ENCODE measurements at places on chromosomes 11 and 22.
A peak's percentile ranks its signal among the peaks of the same experiment; 100 is the strongest.

GRCh38 chr11:37409124-37409523, 811.1 kb upstream of the RAG2 start:
- DNase-seq, result no peak

DNA sequence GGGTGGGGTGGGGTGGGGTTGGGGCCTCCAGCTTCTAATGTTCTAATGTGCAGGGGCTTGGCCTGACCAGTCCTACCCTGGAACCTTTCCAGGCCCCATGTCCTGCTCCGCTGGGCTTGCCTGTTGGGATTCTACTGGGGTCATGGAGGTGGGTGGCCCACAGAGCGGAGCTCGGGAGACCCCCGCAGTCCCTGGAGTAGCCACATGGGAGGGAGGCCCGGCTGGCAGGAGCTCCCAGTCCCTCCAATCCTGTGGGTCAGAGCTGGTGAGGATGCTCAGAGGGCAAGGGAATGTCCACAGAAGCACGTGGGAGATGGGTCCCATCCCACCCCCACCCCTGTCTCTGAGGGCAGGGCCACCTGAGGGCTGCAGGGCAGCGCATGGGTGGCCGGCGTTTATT, 2.9 kb downstream of the SEPTIN5 start:
- no peak for DNase-seq

DNA sequence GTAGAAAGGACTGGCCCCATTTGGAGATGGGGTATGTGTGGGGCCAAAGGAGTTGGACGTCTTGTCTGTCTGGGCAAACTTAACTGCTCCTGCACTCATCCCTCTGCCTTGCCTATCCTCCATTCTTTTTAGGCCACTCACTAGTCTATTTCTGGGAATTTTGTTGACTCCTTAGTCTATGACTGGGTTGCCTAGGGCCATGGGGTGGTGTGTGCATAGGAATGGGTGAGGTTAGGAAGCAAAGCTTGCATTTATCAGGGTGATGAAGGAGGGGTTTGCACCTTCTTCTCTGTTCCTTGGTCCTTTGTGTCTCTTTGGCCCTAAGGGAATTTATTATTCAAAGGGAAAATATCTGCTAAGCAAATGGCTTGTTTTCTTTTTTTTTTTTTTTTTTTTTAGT, 80.9 kb upstream of the OR9Q1 start:
- no peak for DNase-seq

- DNase-seq, result peak; percentile 71
Measured at GRCh38 chr22:36435516-36436415, 45.7 kb downstream of the TXN2 start.

DNA sequence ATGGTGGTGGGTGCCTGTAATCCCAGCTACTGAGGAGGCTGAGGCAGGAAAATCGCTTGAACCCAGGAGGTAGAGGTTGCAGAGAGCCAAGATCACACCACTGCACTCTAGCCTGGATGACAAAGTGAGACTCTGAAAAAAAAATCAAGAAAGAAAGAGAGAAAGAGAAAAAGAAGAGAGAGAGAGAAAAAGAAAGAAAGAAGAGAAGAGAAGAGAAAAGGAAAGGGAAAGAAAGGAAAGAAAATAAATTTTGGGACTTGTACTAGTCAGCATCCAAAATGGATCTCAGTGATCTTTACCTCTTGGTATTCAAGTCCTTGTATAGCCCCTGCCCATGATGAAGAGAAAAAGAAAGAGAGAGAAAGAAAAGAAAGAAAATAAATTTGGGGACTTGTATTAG, 22.2 kb upstream of the PICALM start:
- DNase-seq, result no peak

- no peak for DNase-seq
Measured at GRCh38 chr11:134597452-134597851, 185.4 kb upstream of the B3GAT1 start.

GRCh38 chr11:2363130-2363529, 14.0 kb upstream of the CD81 start:
- DNase-seq, result no peak

DNA sequence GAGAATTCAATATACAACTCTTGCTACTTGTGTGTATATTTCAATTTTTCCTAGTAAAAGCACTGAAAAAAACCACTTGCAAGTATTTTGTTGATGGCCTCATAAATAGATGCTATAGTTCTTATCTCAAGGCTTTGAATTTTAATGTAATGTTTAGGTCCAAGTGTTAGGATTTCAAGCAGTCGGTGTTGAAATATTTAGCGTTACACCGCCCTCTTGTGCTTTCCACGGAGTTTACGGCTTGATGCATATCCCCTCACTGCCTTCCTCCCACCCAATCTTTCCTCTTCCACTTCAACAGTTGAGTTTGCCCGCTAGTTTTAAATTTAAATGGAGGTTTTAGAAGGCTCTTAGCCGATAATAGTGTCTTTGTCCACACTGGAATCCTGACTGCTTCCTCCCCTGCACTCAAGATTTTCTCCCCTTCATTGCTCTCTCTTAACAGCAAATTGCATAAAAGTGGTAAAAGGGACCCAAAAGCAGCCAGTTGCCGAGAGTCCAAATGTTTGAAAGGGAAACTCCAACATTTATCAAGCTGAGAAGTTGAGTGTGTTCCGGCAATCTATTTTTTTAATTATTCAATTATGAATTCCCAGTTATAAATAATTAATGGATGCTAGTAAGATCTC, 25.9 kb upstream of the HTATIP2 start:
- no peak for DNase-seq

GRCh38 chr11:56196705-56197104, 20.3 kb downstream of the OR5J2 start:
- DNase-seq, result no peak

DNA sequence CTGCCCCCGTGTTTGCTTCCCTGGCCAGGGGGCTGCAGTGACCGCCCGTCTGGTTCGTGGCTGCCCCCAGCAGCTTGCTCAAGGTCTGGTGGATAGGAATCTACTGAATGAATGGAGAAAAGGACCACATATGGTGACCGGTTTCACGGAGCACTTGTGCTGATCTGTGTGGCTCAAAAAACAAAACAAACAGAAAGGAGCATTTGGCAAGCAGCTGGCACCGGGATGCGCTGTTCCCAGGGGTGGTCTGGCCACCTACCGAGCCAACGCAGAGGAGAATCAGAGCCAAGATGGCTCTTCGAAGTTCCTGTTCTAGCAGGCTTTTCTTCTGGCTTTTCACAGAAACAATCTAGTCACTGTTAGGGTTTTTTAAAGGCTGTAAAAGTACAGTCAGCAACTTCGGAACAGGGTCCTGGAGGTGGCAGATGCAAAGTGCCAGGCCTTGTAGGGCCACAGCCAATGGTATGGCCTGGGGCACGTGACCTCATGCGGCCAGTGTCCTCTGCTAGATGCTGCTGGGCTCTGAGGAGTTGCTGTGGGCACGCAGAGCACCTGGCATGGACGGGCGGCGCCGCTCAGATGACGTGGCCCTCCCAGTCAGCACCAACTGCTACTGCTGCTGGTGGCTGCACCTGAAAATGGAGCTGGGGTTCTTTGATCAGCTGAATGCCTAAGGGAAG, 27.3 kb upstream of the PACSIN2 start:
- no peak for DNase-seq

DNA sequence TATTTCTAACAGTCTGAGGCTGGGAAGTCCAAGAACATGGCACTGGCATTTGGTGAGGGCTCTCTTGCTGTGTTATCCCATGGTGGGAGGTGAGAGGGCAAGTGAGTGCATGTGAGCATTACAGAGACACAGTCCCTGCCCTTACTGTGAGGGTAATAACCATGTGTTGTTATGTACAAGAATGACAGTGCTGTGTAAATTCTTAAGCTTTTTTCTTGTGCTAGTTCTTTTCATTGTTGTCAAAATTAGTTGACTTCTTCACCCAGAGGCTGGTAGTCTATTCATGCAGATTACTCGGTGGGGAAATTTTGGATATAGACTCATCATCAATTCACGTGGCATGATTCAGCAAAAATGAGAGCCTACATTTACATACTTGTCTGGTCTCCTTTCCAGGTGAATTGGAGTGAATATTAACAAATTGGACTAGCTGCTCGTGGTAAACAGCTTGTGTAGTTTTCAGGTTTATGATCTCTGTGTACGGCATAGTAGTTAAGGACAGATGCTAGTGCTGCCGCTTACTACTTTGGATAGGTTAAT, 49.3 kb downstream of the ATXN10 start:
- no peak for DNase-seq

GRCh38 chr22:32255726-32256125, 579 bp upstream of the SLC5A4 start:
- no peak for DNase-seq

- peak; percentile 55 for DNase-seq
Measured at GRCh38 chr11:133134314-133135173, 397.8 kb downstream of the OPCML start.

DNA sequence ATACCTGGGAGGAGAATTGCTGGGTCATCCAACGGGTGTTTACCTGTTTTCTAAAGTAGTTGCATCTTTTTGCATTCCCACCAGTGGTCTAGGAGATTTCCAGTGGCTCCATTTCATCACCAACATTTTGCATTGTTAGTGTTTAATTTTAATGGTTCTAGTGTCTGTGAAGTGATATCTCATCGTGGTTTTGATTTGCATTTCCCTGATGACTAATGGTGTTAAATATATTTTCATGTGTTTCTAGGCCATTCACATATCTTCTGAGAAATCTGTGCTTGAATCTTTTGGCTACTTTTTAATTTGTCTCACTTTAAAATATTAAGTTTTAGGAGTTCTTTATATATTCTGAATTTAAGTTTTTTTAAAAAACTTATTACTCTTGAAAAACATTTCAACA, 439.6 kb downstream of the TMEM135 start:
- no peak for DNase-seq

DNA sequence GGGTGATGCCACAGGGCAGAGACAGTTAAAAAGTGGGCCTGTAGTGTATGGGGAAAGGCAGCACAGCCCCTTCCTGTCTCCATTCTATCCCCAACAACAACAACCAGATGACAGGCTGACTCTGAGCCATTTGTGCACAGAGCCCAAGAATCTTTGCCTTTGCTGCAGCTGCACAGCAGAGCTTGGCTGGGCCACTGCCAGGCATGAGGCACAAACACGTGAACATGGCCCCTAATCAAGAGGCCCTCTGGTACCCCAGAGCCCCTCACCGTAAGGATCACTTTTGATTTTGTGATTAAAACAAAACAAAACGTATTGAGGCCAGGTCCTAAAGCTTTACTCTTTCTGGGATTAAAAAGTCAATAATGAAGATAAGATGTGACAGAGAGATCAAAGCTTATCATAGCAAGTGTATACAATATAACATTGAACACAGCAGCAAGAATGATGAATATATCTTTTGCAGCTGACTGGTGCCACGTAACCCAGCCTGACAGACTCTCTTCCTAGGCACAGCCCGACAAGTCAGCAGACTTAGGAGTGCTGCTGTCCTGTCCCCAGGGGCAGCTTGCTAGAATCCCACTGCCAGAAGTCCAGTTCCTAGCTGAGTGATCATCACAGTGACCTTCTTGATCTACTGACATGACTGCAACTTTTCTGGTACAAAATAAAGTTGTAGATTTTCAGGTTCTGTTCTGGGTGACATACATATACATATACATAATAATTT, 117.8 kb downstream of the SERGEF start:
- no peak for DNase-seq

DNA sequence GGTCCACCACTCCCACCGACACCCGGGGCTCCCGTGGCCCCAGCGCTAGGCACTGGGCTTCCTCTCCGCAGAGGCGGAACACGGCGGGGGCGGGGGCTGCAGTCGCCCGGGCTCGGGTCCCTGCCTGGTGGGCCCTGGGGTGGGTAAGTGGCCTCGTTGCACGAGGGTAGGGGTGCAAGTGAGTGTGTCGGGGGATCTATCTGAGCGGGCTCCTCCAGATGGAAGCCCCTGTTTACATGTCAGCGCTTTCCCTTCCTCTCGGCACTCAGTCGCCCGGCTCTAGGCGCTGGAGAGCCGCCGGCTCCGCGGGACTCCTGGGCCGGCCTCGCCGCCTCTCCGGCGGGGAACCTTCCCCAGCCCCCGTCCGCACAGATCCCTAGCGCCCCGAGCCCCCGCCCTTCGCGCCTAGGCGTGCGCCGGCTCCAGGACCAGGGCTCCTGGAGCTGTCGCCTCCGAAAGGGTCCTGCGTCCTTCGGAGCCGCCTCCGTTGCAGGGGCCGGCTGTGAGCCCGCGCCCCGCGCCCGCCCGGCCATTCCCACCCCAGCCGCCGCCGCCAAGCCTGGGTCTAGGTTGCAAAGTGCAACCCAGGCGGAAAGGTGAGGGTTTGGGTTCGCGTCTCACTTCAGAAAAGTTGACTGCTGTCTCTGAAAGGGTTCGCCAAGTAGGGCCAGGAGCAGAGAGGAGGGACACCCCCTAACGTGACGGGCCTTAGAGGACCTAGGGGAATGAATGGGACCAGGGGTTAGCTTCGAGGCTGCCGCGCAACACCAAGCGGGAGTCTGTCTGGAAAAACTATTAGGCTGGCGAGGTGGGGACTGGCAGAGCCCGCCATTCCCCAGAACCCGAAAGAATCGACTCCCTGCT, 978 bp downstream of the FLI1 start:
- peak; percentile 60 for DNase-seq

GRCh38 chr22:46694416-46695170, 43.5 kb downstream of the CERK start:
- no peak for DNase-seq

DNA sequence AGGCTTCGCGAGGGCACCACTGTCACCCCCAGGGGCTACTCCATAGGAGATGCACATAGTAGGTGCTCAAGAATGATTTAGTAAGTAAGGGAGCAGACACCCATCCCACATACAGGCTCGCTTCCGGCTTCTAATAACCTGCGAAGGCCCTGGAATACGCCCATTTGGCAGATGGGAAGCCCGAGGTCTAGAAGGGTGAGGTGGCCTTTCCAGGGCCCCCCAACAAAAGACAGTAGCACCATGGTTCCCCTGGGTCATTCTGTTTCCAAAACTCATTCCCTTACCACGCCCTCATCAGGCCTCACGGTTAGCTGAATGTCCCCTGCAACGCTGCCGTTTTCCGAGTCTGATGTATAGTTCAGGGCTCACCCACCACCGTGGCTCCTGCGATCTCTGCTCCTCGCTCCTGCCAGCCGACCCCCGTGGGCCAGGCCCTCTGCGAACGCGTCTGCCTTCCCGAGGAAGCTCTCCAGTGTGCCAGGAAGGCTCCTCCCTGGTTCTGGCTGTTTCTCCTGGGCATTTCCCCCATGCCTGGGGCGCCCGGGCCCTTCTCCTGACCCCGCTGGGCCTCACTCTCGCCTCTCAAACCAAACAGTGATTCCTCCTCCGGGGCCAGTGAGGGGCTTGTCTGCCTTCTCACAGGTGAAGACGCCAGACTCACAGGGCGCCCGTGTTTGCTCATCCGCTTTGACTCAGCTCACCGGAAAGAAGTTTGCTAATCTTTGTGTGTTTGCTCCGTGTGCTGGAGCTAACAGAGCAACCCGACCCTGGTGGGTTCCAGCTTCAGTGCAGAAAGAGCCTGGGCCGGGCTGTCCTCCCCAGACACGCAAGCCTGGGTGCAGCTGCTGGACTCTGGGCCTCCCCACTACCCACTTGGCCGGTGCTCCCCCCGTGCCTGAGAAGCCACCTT, 86.6 kb downstream of the RTL6 start:
- DNase-seq, result no peak

- no peak for DNase-seq
Measured at GRCh38 chr11:44532809-44533208, 32.7 kb upstream of the CD82 start.

GRCh38 chr11:100741866-100742625, 55.0 kb downstream of the ARHGAP42 start:
- no peak for DNase-seq
